ENCODE measurements at places on chromosomes 13 and 19.
A peak's percentile ranks its signal among the peaks of the same experiment; 100 is the strongest.

- DNase-seq: no peak
Observed at GRCh38 chr13:113083402-113084061, 22.1 kb upstream of the F7 start.

GRCh38 chr13:112968910-112969691 lies at the start of gene MCF2L:
Gene MCF2L, plus strand, starts transcription at chr13:112969214. Its CDS starts 166 bp downstream, at chr13:112969380.
- peak; percentile 19 for DNase-seq

DNA sequence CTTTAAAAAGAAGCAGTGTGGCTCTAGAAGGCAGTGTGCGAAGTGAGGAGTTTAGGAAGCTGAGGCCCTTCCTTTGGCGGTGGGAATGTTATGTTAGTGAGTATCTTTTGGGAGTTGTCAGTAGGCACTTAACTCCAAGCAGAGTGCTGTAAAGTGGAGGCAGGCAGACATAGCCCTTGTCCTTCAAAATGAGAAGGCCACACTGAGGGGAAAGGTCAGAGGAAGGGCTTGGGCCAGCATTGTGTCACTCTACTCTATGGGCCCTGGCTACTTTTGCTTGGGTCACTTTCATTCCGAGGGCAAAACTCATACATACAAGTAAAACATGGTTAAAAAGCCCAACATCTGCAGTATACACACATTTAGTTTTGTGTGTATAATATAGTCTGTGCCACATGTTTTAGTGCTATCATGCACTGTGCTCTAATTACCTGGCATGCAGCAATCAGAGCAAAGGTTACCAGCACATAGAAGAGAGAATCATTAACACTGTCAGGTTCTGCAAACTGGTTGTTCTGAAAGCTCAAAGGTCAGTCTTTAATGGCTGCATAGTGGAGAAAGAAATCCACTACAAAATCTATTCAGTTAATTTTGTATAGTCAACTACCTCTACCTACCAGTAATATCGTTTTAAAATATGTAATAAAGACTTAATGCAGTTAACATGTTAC lies 64.4 kb downstream of the WASF3 start:
- DNase-seq: no peak

DNA sequence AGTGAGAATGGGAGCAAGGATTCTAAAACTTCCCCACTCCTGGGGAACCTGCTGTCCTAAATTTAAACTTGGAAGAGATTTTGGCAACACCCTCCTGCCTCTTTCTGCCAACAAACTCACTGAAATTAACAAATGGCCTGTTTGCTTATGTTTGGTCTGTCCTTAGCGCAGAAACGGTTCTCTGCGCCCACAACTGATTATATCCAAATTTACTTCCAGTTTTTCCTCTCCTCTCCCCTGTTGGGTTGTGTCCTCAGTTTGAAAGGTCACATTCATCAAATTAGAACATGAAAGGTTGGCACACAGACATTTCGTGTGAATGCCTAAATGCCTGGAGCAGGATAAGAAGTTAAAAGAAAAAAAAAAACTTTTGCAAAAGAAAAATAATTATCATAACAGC lies 56.4 kb upstream of the MRI1 start:
- no peak for DNase-seq

GRCh38 chr13:58048670-58049069 lies 417.1 kb downstream of the PCDH17 start:
- DNase-seq: no peak

- no peak for DNase-seq
Observed at GRCh38 chr19:34256835-34257558, 2.6 kb downstream of the GARRE1 start.

GRCh38 chr19:5358173-5358800 lies 17.7 kb upstream of the PTPRS start:
- DNase-seq: no peak

DNA sequence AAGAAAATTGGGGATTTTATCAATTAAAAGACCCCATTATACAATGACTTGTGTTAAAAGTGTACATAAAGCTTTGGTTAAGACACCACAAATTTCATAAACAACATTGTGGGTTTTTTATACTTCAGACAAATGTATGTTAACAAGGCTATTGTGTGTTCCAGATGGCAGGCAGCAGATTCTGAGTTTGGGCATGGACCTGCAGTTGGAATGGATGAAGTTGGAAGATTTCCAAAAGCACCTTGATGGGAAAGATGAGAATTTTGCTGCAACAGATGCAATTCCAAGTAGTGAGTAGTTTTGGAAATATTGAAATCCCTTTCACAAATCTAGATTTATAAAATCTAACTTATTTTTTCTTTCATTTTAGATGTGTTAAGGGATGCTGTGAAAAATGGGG lies 25.4 kb downstream of the MPHOSPH8 start:
- DNase-seq: no peak

DNA sequence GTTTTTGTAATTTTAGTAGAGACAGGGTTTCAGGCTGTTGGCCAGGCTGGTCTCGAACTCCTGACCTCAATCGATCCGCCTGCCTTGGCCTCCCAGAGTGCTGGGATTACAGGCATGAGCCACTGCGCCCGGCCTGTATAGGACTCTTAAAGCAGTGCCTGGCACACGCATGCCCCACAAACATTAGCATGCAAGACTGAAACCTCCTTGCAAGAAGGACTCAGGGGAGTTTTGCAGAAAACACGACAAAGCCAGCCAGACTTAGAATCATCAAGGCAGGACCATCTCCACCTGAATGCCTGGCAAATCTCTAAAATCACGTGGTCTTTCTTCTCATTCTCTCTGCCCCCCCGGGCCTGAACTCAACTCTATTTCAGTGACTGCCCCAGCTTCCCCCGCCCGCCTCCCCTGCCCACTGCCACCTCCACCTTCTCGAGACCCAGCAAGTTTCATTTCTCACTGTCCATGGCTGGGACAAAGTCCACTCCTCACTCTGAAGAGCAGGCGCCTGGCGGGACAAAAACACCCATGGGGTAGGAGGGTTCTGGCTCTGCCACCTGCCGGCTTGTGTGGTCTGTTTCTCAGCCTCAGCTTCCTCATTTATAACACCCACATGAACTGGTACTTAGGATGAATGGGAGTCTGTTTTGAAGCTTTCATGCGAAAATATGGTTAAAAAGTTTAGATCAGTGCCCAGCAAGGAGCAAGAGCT lies 2.4 kb downstream of the TICAM1 start:
- peak; percentile 48 for DNase-seq

DNA sequence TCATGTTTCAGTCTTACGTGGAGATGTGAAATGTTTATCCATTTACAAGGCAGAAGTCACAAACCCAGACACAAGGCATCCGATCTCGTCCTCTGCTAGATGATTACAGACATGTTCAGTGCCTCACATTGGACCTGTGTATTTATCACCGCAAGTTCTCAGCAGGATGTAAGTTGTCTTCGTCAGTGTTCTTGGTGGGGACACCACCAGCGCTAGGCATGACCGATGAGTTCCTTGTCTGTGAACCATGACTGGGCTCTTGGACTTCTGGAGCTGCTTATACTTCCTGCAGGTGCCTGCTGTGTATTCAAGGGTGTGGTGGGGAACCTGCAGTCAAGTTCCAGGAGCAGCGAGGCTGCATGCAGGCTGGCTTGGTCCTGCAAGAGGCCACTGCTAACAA lies 105.4 kb downstream of the URI1 start:
- DNase-seq: no peak

GRCh38 chr19:54481326-54481930 lies 8.3 kb upstream of the CDC42EP5 start:
- peak; percentile 55 for DNase-seq

GRCh38 chr19:33463199-33463598 lies 58.4 kb downstream of the PEPD start:
- no peak for DNase-seq

DNA sequence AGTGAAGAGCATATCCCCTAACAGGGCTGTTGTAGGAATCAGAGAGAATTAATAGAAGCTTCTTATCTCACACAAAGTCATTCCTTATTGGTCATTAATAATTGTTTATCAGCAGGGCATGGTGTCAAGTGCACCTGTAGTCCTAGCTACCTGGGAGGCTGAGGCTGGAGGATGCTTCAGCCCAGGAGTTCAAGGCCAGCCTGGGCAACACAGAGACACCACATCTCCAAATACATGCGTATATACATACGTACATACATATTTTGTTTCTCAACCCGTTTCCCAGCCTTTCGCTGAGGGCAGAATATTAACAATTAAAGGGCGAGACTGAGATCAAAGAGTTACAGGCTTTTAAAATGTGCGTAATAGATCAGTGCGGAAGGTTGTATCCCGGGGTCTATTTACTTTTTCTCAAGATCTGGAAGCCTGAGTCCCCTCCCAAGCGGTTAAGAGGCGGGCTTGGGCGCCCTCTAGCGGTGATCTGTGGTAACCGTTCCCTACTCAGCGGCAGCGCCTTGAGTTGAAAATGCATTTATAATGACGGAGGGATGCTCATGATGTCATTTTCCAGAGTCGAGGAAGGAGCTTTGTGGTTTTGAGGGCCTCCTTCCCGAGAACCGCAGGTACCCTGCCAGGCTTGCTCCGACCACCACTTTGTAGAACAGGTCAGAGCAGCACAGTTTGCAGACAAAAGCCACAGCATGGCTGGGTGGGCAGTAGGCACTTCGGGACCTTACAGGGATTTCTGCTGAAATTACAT lies 169.6 kb upstream of the GPR12 start:
- peak; percentile 20 for DNase-seq

- DNase-seq: no peak
Observed at GRCh38 chr13:79432086-79432485, 26.0 kb upstream of the RBM26 start.

DNA sequence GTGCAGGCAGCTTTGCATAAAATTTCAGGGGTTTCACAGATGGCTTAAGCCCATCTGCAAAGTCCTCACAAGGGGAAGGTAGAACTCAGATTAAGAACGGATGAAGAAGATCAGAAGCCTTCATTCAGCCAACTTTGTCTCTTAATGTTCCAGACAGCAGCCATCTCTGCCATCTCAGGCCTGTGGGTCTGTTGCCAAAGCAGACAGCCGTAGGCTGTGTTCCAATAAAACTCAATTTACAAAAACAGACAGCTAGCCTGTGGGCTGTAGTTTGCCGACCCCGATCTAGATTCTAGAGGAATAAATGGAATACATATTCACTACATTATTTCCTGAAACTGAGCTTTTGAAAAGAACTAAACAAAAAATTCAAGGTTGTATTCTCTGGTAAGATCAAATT lies 3.8 kb downstream of the DCUN1D2 start:
- DNase-seq: no peak

DNA sequence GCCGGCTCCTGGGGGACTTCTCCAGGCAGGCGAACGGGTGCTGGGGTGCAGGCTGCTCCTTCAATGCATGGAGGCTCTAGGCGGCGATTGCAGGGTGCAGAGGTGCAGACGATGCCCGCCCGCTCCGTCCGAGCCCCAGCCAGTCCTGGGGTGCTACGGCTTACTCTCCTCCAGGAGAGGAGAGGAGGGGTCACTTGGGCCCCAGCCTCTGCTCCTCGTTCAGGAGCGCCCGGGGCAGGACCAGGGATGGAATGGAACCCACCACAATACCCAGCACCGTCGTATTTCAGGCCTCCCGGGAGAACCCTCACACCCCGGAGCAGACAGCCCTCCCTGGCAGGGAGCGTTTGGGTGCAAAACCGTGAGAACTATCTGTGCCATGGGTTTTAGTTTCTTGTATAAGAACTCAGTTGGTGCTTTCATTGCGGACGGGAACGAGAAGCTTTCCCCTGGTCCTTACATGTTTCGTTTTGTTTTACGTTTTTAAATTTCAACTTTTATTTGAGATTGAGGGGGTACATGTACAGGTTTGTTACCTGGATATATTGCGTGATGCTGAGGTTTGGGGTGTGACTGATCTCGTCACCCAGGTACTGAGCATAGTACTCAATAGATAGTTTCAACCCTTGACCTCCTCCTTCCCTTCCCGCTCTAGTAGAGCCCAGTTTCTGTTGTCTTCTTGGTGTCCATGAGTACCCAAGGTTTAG lies 46.8 kb downstream of the ARHGEF18 start:
- DNase-seq: no peak

DNA sequence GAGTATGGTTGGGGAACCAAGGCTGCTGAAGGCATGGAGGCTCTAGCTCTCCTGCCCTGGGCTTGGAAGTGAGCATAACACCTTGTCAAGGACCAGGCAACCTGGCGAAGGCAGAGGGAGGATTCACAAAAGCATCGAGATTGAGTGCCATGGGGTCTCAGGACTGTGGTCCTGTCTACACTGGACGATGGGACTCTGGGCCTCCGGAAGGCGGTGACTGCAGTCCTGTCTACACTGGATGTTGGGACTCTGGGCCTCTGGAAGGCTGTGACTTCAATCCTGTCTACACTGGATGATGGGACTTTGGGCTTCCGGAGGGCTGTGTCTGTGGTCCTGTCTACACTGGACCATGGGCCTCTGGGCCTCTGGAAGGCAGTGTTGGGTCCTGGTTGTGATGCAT lies 290.4 kb downstream of the TEX29 start:
- no peak for DNase-seq

DNA sequence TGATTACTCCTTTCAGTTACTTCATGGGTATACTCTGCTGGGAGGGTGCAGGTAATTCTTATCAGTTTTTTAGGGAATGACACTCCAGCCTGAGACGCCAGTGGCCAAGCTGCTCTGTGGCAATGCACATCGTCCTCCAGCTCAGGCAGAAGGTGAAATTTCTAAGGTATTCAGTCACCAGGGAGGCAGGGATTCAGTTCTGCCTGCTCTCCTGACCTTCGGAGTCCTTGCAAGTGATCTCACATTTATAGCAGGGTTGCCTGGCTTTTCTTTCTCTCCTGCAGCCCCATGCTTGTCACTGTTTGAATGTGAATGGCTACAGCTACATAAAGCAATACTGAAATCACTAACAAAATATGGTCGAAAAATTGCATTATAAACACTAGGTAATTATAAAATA lies 1447.5 kb downstream of the EFNB2 start:
- no peak for DNase-seq

GRCh38 chr13:79775830-79776229 lies 294.9 kb downstream of the NDFIP2 start:
- DNase-seq: peak; percentile 35
